ENCODE measurements at places on chromosomes 3 and 15.

DNA sequence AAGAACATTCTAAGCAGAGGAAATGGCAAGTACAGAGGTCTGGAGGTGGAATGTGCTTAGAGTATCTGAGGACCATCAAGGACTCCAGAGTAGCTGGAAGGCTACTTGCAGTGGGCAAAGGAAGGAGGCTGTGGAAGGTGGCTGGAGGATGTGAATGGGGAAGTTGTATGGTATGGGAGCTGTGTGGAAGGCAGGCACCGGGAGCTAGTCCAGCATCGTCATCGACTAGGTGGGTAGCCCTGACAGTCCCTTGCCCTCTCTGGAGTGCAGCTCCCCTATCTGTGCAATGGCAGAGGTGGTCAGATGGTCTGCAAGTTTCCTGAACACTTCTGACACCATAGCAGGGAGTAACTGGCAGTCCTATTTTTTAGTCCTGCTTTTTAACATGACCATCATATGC lies 19.3 kb downstream of the CCDC13 start:
- no peak for DNase-seq

- no peak for DNase-seq
Measured at GRCh38 chr3:145915787-145916186, 245.2 kb downstream of the PLOD2 start.

DNA sequence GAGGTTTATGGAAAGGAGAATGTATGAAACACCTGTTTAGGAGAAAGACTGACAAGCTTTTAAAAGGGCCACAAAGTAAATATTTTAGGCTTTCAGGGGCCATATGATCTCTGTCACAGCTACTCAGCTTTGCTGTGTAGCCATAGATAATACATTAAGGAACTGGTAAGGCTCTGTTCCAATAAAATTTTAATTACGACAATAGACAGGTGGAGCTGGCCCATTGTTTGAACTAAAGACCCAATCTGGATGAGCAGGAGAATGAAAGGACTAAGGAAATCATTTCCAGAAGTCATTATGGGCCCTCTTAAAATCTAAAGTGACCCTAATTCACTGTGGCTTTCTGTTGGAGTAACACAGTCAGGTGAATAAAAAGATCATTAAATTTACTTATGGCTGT lies 48.5 kb upstream of the SLC12A8 start:
- no peak for DNase-seq

DNA sequence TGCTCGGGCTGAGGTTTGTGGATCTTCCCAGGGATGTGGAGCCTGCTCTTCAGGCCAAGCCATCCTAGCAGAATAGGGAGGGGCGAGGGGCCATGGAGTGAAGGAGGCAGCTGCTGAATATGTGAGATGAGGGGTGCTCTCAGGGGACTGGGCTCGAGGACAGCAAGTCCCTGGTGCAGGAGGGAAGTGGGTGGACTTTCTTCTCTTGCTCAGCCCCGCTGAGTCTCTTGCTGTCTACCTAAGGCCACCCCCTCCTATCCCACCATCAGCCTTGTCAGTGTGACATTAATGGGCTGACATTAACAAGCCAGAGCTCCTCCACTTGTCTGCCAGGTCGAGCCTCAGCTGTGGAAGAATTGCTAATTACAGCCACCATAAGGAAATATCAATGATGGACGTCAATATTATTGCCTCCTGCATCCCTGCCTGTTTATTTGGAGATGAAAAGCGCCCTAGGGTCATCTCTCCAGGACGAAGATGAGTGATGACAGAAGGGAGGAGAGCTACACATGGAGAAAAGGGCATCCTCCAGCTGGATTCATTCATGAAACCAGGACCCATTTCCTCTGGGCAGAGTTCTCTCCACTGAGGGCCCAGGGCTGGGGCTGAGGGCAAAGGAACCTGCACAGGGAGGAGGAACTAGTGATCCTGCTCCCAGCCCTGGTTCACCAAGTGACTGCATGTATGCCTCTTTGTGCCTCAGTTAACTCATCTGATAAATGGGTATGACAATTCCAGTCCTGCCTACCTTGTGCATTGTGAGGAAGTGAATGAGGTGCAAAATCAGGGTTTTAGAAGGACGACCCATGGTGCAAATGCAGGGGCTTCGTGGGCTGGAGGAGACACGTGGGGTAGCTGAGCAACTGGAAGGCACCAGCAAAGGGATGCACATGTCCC lies 34.9 kb upstream of the LINGO1 start:
- no peak for DNase-seq

- no peak for DNase-seq
Measured at GRCh38 chr15:95300958-95301357, 1029.5 kb upstream of the NR2F2 start.

- no peak for DNase-seq
Measured at GRCh38 chr3:176208915-176209314, 988.4 kb downstream of the TBL1XR1 start.

DNA sequence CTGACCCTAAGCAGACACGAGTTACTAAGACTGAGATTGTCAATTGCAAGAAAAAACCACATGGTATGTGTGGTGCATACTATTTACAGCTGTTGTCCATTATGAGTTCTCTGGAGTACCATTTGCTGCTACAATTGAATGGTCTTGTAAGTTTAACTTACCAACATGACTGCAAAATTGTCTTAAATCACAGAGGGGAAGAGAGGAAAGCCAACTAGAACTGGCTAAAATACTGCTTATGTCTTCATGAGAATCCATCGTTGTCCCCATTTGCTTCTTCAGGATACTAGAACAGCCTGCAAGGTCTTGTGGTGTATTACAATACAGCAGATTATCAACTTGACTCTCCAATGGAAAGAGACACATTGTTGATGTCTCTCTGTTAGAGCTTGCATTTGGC lies 313.2 kb downstream of the AGBL1 start:
- DNase-seq = no peak

GRCh38 chr3:45955017-45955647 lies 11.9 kb downstream of the CXCR6 start:
- DNase-seq = no peak

- DNase-seq = no peak
Measured at GRCh38 chr15:89864958-89865739, 28.6 kb downstream of the AP3S2 start.

GRCh38 chr15:29021857-29022256 lies 136.1 kb downstream of the APBA2 start:
- DNase-seq = no peak

GRCh38 chr3:32691847-32692246 lies 6.9 kb downstream of the CNOT10 start:
- DNase-seq = no peak

- no peak for DNase-seq
Measured at GRCh38 chr15:55014391-55015092, 182.2 kb downstream of the RSL24D1 start.

- no peak for DNase-seq
Measured at GRCh38 chr15:39300451-39301153, 280.3 kb upstream of the THBS1 start.

DNA sequence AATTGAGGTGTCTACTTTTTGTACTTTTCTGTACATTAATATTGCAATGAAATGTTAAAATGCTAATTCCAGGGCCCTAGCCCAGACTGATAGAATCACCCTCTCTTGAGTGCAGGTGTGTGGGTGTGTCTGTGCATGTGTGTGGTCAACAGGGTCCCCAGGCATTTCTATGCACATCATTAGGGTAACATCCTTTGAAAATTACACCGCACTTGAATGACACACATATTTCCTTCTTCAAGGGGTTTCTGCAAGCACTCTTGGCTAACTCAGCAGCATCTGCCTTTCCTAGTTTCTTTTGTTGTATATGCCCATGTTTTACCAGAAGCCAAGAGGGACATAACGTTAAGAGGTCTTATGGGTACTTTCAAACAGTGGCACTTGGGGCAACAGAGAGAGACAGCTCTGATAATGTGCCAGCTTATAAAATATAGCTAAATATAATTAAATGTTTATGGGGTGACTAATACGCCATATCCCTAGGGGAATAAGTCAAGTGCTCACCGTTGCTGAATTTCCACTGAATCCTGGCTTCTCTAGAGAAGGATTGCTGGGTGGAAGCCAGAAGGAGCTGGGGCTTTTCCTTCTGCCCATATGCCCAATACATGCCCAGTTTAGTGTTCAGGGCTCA lies 54.5 kb upstream of the LRIG1 start:
- DNase-seq = no peak

GRCh38 chr15:63915873-63916771 lies 82.4 kb upstream of the HERC1 start:
- DNase-seq = peak; percentile 35

- DNase-seq = peak; percentile 12
Measured at GRCh38 chr3:178845420-178846118, 226.0 kb downstream of the ZMAT3 start.

DNA sequence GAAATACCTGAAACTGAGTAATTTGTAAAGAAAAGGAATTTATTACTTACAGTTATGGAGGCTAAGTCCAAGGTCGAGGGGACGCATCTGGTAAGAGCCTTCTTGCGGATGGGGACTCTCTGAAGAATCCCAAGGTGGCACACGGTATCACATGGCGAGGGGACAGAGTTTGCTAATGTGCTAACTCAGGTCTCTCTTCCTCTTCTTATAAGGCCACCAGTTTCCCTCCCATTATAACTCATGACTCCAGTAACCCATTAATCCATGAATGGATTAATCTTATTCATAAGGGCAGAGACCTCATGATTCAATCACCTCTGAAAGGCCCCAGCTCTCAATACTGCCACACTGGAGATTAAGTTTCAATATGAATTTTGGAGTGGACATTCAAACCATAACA lies 15.7 kb downstream of the ZBED2 start:
- DNase-seq = no peak

GRCh38 chr15:100131321-100132224 lies 210.2 kb downstream of the ADAMTS17 start:
- no peak for DNase-seq

DNA sequence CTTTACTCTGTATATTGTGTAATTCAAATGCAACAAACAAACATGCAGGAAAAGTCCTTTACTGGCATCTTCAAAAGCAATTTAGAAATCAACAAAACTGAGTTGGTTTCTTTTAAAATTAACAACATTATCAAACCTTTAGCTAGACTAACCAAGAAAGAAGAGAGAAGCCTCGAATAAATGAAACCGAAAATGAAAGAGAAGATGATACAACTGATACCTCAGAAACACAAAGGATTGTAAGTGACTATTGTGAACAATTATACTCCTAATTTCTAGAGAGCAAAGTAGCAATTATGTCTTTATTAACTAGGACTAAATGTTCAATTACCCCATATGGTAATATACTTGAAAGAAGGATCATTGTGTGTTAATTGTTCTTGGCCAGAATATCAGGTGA lies 49.2 kb upstream of the P3H2 start:
- no peak for DNase-seq

- no peak for DNase-seq
Measured at GRCh38 chr3:20013396-20013795, 1.3 kb upstream of the PP2D1 start.

GRCh38 chr3:42756681-42757213 lies 16.3 kb downstream of the CCDC13 start:
- no peak for DNase-seq
